ENCODE measurements at places on chromosomes 12 and 14.

DNA sequence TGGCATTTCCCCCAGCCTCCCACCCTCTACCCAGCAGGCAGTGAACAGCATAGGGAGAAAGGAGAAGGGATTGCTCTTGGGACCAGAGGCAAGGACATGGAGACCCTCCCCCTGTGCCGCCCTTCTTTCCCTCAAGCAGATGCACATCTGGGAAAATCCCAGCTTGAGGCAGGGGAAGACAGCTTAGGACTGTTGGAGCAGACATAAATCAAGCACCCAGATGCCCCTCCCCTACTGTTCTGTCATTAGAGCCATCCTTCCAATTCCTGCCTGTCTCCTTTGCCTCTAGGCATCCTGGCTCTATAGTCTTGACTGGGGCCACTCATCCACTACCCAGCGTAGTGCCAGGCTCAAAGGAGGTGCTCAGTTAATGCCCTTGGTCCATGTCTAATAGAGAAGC lies 7.5 kb upstream of the CISTR start:
- DNase-seq: no peak

GRCh38 chr12:106551410-106551809 lies 31.4 kb upstream of the RFX4 start:
- no peak for DNase-seq

GRCh38 chr12:107248187-107248586 lies 154.8 kb upstream of the CRY1 start:
- no peak for DNase-seq

GRCh38 chr12:106331599-106331998 lies 25.9 kb upstream of the POLR3B start:
- no peak for DNase-seq

GRCh38 chr12:122160761-122161160 lies 13.3 kb downstream of the IL31 start:
- DNase-seq: no peak

DNA sequence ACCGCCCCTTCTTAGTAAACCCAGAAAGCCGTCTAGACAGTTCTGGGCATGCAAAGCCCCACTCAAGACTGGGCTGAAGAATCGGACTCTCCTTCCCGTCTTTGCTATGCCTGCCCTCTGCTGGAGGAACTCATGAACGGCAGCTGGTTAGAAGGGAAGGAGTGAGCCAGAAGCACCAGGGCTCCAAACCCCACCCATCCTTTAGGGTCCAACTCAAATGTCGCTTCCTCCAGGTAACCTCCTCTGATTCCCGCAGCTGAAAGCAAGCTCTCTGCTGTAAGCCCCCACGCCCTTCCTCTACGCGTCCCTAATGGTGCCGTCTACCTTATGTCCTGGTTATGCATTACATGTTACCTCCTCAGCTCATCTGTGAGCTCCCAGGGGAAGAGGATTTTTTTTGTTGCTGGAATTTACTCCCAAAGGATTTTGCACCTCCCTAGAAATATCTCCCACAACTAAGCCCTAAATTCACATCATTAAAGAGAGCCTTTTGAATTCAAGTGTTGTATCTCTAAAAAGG lies 59.0 kb upstream of the SCN8A start:
- DNase-seq: peak; percentile 74

DNA sequence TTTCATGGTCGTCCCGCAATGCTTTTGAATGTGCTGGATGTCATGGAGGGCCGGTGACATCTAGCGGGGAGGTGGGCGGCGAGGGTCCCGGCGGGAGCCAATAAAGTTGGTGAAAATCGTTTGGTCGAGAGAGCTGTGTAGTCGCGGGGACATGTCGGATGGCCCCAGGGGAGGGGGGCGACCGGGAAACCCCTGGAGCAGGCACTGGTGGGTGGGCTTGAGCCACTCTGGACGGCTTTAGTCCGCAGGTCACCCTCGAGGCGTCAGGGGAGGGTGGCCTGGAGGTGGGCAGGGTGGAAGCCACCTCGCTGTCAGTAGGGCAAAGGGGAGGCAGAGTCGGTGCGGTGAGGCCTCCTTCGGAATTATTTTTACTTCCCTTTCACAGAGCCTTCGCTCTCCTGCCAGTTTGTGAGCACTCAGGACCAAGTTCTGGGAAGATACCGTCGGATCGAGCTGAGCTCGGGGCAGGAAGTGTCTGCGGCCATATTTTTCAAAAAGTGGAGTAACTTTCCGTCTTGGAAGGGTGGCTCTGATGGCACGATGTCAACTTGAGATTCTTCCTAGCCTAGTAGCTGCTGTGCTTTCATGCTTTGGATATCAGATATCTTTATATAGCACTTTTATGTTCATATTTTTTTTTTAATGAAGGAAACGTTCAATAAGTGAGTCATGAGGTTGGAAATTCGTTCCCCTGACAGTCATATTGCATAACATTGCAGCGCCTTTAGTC lies 28.2 kb downstream of the WBP11 start:
- DNase-seq: peak; percentile 34

DNA sequence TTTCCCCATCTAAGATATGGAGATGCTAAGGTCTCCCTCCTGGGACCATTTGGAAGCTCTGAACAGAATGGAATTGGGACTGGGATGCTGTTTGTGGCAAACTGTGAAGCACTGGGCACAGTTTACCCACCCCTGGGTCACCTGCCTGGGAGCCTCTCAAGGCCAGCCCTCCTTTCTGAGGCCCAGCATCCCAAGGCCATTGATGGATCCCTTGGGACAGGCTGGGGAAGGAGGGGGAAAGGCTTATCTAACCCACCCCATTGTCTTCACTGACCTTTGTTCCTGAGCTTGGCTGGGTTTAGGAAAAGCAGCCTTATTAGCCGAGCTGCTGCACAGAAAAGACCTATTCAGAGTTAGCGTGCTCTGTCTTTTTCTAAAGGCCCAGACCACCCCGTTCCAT lies 5.2 kb downstream of the CCDC85C start:
- no peak for DNase-seq

- DNase-seq: no peak
These were observed 174.9 kb upstream of the FAR2 start for GRCh38 chr12:28974166-28974565.

DNA sequence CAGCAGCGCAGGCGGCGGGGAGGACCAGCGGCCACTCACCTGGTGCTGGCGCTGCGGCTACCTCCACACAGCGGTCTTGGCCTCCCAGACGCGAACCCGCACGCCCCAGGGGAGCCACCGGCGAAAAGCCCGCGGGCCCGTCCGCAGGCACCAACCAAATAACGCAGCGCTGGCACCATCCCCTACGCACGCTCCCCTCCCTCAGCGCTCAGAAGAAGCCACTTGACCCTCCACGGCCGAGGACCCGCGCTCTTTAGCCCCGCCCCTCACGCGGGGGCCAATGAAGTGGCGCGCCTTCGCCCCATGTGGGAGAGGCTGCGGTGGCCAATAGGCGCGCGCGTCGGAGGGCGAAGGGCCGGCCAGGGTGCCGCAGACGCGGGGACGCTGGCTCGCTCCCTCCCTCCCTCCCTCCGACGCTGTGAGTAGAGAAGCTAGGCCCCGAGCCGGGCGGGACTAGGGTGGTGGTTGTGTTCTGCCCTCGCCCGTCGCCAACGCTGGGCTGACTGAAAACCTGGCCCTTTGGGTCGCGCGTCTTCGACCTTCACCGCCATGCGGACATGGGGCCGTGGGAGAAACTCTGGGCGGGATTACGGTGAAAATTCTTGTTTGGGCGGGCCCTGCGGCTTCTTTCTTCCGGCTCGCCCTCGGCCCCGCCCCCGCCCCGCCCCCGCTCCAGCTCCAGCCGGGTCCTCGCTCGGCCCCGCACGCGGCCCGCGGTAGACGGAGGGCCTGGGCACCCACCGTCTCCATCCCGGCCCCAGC lies at the start of the genes DMAC2L and L2HGDH:
DMAC2L (plus strand) TSS at position 353 of the 762 bp plus-strand sequence. CDS start 9,164 bp downstream, outside the sequence.
L2HGDH (minus strand) TSS at position 258 of the 762 bp plus-strand sequence; CDS start at position 179, 79 bp downstream.
- DNase-seq: peak; percentile 92

- DNase-seq: no peak
These were observed 2.2 kb downstream of the CPSF6 start for GRCh38 chr12:69241438-69242092.

- no peak for DNase-seq
These were observed 37.1 kb downstream of the HSD17B6 start for GRCh38 chr12:56800221-56800620.

DNA sequence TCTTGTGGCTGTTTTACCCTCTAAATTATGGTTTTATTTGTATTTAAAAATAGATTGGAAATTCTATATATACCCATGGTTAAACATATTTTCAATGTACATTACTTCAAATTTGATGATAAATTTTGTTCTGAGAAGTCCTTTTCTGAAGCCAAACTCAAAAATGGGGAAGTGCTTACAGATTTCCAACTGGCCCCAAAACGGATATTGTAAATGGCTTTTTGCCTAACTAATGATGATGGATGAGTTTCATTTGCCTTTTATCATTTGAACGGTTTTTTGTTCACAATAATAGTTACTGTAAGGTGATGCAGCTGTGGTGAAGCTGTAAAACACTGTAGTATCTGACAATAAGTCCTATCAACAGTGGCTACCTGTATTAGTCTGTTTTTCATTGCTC lies 136.9 kb downstream of the FUT8 start:
- DNase-seq: no peak

DNA sequence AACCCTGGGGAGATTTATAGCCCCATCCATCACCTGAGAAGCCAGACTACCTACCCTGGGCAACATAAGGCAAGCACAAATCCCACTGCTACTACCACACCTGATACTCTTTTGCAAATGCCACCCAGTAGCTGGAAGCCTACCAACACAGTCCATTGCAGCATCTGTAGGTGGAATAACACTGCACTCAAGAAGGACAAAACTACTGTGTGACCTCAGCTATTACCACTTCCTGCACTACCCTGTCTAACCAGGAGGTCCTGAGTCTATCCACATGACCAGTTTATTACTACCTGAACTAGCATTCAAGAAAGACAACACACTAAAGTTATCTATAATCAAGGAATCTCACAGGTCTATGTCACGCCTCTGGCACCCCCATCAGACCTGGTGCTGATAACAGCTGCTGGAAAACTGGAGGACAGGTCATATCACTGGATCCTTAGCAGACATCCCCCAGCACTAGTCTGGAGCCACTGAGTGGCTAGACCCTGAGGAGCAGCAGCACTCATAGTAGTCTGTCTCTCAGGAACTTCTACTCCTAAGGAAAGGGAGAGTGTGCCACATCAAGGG lies 2.9 kb upstream of the CLEC1A start:
- DNase-seq: no peak

- no peak for DNase-seq
These were observed 42.4 kb upstream of the PPP2R5C start for GRCh38 chr14:101719045-101719645.

All from activated naive CD8-positive, alpha-beta T cell treated with anti-CD3 and anti-CD28 coated beads for 36 hours (primary cell).